ENCODE measurements at places on chromosomes 12 and 14.

DNA sequence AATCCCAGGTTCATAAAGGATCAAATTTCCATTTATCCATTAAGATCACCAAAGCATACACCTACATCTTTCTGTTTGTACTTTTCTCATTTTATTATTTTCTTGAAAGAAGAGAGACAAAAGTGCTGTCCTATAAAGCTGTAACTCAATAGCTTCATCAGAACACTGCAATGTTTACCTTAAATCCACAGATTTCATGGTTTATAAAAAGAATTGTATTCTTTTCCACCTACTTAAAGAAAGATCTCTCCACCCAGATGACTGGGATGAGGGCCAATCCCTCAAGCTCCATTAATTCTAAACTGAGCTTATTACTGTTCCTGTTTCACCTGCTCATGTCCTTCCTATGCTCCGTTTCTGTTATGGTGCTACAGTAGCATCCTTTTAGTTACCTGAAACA is 470.6 kb downstream of the BCAT1 start:
- no peak for DNase-seq

DNA sequence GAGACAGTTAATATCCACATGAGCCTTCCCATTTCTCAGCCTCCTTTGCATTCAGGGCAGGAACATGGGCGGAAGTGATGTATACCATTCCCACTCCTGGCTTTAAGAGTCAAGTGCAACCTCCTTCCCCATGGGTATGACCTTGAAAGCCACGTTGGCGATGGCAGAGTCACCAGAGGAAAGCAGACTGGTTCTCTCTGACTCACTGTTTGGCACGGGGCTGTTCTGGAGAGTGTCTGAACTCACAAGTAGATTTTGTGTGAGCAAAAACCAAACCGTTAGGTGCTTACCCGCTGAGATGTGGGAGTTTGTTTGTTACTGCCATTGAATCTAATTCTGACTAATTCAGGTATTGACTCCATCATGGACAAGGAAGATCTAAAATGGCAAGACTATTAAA is 36.7 kb upstream of the PZP start:
- DNase-seq, result no peak

DNA sequence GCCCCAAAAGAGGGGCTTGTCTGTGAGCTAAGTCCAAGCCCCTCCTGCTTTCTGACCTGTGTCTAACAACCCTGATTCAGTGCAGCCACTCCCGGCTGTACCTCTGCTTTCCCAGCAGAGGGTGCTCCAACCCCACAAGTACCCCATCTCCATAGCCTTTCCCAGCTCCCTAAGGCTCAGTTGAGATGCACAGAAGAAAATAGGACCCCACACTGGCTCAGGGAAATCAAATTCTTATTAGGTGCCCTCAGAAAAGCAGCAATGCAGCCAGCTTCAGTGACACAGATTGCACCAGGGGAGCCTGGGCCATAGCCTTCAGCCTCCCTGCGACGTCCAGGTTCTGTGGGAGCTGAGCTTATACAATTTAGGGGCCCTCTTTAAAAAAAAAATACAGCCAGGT is 49.9 kb downstream of the LRRC74A start:
- DNase-seq, result peak; percentile 56

DNA sequence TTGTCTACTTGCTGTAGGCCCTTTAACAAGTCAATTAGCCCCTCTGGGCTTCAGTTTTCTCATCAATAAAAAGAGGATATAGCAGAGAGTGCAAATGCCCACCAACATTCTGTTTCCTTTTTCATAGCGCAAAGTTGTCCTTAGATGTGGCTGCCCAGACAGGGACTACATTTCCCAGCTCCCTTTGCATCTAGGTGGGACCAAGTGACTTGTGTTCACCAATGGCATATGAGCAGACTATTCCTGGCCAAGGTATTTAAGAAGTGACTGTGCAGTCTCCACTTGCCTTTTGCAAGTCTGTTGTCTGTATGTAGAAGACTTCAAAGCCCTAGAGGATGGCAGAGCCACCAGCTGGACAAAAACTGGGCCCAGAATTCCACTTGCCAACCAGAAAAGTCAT is 59.7 kb downstream of the DAO start:
- DNase-seq, result no peak

DNA sequence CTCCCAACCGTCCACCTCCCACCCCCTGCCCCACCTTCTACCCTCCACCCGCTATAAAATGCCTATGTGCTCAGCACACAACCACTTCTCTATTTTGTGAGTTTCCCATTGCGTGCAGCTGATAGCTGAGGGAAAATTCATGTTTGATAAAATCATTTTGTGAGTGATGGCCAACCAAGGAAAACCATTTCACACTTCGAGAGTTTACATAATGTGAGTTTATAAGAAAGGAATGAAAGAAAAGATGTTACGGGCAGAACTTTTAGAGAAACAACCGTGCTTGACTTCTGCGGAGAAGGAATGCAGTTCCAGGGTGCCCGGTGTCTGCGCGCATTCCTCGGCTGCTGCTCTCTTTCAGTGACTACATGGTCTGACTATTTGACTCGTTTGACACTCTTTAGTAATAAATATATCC is 140.9 kb downstream of the EFCAB11 start:
- DNase-seq, result no peak

GRCh38 chr12:120557589-120557988 is 23.4 kb downstream of the RNF10 start:
- no peak for DNase-seq

- DNase-seq, result no peak
These were observed 208.5 kb downstream of the CHST11 start for GRCh38 chr12:104665296-104665695.

- DNase-seq, result no peak
These were observed 135.3 kb downstream of the SLC38A6 start for GRCh38 chr14:61116369-61116768.

- DNase-seq, result peak; percentile 97
These were observed 545.1 kb upstream of the ATP2B1 start for GRCh38 chr12:90253674-90254181.

DNA sequence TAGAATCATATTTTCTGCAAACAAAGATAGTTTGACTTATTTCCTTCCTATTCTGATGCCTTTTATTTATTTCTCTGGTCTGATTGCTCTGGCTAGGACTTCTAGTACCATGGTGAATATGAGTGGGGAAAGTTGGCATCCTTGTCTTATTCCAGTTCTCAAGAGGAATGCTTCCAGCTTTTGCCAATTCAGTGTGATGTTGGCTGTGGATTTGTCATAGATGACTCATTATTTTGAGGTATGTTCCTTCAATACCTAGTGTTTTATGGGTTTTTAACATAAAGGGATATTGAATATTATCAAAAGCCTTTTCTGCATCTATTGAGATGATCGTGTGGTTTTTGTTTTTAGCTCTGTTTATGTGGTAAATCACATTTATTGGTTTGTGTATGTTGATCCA is 139.4 kb upstream of the CNTN1 start:
- DNase-seq, result no peak

GRCh38 chr14:90332271-90332584 is 487 bp upstream of the NRDE2 start:
- DNase-seq, result no peak

- no peak for DNase-seq
These were observed 57.5 kb downstream of the CALM1 start for GRCh38 chr14:90454041-90455000.

DNA sequence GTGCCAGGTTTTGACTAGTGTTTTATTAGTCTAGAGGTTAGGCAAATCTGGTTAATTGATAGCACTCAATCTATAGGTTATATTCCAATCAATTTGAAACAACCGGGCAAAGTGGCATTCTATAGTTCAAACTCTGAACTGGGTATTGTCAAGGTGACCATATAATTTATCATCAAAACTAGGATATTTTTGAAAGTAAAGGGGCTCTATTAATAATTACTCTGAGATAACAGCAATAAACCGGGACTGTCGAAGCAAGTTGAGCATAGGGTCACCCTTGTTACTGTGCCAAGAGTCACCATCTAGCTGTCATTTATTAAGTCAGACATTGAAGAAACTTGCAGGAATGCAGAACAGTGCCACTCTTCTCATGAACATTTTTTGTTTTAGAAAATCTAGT is 321.2 kb downstream of the RAD51B start:
- no peak for DNase-seq

DNA sequence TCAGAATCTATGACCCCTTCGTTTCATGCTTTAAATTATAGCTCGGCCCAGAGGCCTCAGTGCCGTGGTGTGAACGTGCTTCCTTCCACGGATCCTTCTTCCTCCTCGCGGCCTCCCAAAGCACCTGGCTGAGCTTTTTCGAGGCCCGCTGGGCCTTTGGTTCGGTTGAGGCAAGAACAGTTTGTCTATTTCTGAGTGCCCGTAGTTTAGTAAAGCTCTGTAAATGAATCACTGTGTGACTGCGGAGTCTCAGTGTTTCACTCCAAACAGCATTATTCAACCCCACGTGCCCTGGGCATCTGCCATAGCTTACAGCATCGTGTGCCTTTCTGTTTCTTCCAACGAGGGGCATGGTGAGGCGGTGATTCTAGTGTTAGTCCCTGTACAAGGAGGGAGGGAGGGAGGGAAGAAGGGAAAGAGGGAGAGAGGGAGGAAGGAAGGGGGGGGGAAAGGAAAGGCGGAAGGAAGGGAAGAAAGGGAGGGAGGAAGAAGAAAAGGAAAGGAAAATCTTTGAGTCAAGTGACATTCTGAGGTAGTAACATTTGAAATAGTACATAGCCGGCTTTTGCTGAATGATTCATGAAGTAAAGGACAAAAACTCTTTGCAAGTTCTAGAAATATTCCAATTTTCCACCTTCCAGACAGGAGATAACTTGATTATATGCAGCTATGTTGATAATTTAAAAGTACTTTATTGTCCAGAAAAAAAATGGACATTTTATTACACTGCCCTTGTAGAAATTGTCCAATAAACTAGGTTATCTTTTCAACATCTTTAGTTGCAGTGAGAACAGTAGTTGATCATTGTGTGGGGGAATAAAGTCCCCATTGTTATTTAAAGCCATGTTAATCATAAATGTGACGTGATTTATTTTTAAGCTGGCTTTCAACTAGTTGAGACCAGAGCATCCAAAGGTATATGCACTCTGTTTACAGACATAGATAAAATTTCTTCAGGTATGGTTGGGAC is 1.2 kb upstream of the TRIM9 start:
- DNase-seq, result no peak

Measured in AML-193 (cell line).